ENCODE measurements at places on chromosomes 16 and 17.

DNA sequence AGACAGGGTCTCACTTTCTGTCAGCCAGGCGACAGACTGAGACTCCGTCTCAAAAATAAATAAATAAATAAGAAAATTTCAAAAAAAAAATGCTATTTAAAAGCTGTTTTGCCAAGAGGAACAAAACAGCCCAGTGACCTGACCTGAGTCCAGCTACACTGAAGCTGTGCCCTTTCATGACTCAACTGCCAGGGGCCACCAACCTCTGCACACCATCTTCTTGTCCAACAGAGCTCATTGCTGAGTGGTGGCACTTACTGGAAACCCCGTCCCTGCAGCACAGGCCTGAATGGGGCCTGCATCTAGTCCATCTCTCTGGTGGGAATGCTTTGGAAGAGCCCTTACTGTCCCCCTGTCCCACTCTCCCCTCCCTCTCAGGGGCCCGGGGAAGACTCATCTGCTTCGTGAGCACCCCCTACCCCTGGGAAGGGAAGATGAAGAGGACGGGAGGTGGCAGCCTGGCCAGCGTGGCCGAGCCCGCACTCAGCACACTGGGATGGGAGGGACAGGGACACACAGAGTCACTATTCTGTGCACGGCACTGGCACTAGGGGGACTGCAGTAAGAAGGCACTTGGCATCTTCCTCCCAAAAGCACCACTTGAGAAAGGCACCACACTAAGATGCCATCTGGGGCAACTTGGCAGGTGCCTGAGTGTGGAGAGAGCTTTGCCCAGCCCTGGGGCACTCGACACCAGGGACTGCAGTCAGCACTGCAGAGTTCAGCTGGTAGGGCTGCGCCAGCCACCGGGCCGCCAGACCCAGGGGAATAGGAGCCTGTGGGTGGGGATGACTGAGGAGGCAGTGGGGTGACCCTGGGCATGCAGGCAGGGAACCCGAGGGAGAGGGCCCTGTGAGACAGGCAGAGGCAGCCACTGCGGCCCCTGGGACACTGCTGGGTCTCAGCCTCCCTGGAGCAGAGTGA lies 13.5 kb downstream of the FBXO31 start:
- DNase-seq = no peak

- DNase-seq = no peak
These were observed 9.5 kb downstream of the TBX21 start for GRCh38 chr17:47742319-47743181.

DNA sequence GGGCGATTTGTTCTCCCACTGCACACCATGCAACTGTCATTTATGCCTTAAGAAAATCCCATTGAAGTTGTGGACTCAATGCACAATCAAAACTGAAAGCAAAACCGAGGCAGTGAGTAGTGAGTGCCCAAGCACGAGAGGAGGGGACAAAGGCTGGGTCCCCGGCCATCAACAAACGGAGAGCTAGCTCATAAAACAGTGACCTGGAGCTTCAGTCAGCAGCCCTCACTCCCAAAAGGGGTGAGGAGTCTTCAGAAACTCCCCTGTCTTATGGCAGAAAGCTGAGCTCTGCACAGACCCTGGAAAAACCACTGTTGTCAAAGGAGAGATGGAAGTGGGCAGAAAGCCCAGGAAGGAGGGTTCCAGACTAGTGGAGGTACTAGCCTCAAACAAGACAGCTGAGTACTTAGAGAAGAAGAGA lies 96.9 kb downstream of the ADCY9 start:
- DNase-seq = no peak

- DNase-seq = no peak
These were observed 23.9 kb downstream of the PITPNM3 start for GRCh38 chr17:6532441-6532885.

GRCh38 chr17:48550502-48551213 lies 5.7 kb upstream of the HOXB2 start:
- no peak for DNase-seq

GRCh38 chr17:18987862-18988545 lies 16.6 kb downstream of the FAM83G start:
- DNase-seq = no peak

DNA sequence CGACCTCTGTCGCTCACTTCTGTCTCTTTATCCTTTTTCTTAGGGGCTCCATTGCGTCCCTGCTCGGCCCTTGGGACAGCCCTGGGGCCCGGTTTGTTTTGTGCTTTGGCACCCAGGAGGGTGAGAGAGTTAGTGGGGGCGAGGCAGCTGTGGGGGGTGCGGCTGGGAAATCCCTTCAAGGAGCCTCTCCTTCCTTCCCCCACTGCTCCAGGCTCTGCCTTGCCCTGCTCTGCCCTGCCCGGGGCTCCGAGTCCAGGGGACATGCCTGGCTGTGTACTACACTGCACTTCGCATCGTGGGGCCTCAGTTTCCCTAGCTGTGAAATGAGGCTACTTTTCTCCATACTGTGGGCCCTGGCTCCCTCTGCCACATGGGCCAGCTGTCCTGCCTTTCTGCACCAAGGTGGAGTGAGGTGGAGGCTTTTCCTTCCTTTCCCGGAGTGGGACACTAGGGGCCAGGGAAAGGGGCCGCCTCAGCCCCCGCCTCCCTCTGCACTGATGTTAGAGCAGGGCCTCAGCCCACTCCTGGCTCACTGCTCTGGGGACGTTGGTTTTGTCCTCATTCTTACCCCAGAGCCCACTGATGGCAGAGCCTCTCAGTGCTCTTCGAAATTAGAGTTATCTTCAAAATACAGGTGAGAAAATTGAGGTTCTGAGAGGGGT lies 980 bp downstream of the LLGL1 start:
- no peak for DNase-seq

DNA sequence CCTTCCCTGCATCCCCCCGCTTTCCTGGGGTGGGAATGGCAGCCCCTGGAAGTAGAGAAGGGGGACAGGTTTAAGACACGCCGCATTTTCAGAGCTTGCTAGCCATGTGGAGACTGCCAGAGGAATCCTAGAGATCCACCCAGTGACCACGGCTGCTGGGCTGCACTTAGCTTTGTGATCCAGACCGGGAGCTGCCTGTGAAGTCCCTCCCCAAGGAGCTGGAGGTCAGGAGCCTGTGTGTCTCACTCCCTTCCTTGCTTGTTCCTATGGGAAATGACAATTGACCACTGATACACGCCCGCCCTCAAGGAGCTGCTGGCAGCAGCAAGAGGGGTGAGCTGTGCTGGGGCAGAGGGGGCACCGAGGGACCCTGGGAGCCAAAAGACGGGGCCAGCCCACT lies 73.7 kb downstream of the SREBF1 start:
- no peak for DNase-seq

DNA sequence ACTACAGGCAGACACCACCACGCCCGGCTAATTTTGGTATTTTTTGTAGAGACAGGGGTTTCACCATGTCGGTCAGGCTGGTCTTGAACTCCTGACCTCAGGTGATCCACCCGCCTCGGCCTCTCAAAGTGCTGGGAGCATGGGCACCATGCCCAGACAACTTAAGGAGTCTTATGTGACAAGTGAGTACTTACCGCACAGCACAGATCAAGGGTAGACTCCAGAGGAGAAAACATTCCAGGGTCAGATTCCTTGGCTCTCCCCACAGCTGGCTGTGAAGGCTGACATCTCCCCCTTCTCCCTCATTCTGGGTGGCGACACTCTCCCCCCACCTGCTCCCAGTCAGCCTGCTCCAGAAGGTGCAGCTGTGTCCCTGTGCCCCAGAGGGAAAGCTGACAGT lies 10.6 kb downstream of the ZSCAN10 start:
- DNase-seq = no peak

DNA sequence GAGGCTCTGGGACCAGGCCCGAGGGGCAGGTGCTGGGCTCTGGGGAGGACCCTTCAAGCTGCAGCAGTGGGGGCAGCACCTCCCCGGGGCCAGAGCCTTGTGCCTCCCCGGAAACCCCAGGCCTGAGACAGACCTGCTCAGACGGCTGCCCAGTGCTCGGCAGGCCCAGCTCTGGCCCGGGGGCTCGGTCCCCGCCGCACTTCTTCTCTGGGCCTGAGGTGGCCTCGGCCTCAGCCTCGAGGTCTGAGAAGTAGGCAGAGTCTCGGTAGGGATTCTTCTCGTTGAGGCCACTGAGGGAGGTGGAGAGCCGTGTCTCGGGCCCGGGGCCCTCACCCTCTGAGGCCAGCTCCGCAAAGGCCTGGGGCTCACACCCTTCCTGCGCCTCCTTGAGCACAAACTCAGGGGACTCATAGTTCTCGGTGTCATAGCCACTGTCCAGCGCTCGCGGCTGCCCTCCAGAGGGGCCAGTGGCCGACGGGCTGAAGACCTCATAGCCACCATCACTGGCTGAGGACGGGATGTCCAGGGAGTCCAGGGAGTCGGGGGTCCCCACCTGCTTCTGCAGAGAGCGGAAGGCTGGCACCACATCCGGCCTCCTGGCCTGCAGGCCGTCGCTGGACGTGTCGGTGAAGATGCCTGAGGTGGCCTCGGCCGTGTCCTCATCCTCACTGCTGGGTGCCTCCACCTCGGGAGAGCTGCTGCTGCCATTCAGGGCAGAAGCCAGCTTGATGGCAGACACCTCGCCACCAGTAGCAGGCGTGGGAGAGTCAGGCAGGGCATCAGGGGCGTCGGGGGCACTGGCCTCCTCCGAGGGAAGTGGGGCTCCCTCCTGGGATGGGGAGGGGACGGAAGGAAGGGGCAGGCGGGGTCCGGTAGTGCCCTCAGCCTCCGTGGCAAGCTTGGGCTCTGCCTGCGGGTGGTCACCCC lies 44.3 kb upstream of the PVALEF start:
- no peak for DNase-seq

GRCh38 chr16:58105631-58106030 lies 23.6 kb downstream of the CFAP20 start:
- no peak for DNase-seq

- no peak for DNase-seq
These were observed 1.8 kb downstream of the RNF43 start for GRCh38 chr17:58415371-58416055.

- DNase-seq = no peak
These were observed 24.0 kb downstream of the NMRAL1 start for GRCh38 chr16:4450430-4450829.

DNA sequence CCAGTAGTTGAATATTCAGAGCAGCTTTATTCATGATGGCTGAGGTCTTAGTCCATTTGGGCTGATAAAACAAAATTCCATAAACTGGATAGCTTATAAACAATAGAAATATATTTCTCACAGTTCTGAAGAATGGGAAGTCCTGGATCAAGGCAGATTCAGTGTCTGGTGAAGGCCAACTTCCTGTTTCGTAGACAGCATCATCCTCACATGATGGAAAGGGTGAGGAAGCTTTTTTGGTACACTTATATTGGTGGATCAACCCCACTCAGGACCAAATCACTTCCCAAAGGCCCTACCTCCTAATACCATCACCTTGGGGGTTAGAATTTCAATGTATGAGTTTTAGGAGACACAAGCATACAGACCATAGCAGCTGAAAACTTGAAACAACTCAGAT lies 224.2 kb downstream of the CYB561 start:
- DNase-seq = no peak

DNA sequence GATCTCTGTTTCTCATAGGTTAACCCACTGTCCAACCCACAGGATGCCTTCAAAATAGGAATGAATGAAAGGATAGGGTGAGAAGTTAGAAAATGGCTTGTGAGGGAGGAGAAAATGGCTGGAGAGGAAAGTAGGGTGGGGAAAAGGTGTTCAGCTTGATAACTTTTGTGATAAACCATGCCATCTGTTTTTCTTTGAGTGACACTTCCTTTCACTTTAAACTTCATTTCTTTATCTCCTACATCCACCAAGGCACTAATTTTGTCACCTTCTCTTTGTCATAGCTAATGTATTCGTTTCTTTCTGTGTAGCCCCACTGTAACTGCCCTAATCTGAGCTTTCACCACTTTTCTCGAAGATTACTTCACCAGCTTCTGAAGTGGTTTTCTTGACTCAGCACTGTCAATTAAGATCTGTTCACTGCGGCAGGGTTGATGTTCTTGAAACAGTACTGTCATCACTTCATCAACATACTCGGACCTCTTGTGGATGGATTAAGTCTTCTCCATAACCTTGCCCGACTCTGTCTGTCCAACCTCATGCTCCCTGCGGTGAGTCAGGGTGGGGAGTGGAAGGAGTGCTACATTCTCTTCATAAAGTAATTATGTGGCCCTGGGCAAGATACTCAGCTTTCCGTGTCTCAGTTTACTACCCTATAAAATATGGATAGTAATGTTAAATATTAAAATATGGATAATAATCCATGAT lies 5.5 kb upstream of the KRT10 start:
- no peak for DNase-seq

GRCh38 chr17:13597723-13598347 lies 3.9 kb downstream of the HS3ST3A1 start:
- DNase-seq = no peak
